ENCODE measurements at places on chromosomes 5 and 9. TPM values are rescaled to one million over a fixed set of nuclear protein-coding genes. Genes with fewer than 3 reads are reported as not detected.

The GAPT gene
- under 0.01 TPM for total RNA-seq

The GFI1B gene
- not detected for total RNA-seq

The SARDH gene
- total RNA-seq = 0.40 TPM

The ENHO gene
- total RNA-seq = 0.22 TPM

The CLIC3 gene
- total RNA-seq = 0.27 TPM

The DMRTA1 gene
- total RNA-seq = 0.27 TPM

The MYMK gene
- not detected for total RNA-seq

The PCDHB2 gene
- 0.66 TPM for total RNA-seq

The PCDH12 gene
- total RNA-seq = 35.1 TPM

The ARID3C gene
- 0.07 TPM for total RNA-seq

The PCDHGB4 gene
- total RNA-seq = 5.6 TPM

The NTMT1 gene
- total RNA-seq = 29.6 TPM

The FCN2 gene
- total RNA-seq = not detected

The CLPTM1L gene
- 221 TPM for total RNA-seq

The DMRT2 gene
- not detected for total RNA-seq
